Pons (tissue), 1 donor: ENCODE measurements at places on chromosomes 5 and 9.
A peak's percentile ranks its signal among the peaks of the same experiment; 100 is the strongest.

DNA sequence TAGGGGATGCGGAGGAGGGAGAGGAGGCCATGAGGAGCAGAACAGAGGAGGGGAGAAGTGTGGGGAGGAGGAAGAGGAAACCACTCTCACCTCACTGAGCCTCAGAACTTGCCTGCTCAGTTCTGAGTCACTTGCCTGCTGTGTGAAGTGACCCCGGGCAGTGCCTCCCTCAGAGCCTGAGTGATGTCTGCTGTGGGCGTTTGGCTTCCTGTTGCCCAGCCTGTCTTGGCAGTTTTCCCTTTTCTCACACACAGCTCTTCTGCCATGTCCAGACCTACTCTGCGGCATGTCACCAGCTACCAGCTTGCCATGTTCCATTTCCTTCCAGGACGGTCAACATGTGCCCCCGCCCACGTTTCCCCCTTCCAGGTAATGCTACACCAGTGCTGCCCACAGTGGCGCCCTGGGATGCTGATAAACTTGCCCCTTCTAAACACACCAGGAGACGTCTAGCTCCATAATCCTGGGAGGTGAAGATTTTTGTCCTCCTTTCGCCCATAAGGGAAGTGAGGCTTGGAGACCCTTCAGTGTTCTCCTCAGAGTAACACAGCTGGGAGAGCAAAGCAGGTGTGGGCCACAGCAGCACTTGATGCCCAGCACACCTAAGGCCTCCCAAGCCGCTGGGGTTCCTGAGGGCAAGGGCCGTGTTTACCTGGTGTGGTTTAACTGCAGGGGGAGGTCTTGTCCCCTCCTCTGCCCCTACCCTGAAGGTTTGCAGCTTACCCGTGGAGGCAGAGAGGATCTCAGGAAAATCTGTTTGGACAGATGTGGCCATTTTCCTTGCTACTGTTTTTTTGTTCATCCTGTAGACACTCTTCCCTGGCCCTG lies 63.8 kb upstream of the RNF130 start:
- peak; percentile 58 for DNase-seq

GRCh38 chr5:65776441-65777141 lies 54.6 kb downstream of the NLN start:
- DNase-seq: no peak

DNA sequence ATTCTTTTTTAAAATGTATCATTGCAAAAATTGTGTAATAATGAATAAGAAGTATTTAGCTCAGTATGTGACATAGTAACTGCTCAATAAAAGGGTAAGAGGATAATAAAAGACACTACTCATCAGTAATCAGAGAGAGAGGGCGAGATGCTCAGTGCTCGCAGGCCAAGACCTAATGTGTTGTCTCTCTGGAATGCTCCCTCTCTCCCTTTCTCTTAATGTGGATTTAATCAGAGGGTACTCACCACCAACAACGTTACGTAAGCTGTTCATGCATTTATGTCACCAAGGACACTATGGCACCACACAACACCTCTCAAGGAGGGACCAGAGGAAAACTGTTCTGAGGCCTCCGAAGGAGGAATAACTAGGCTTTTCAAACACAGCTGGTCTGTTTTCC lies 42.5 kb downstream of the WHRN start:
- no peak for DNase-seq

- no peak for DNase-seq
Measured at GRCh38 chr5:177314376-177315342, 3.0 kb upstream of the MXD3 start.

- peak; percentile 26 for DNase-seq
Measured at GRCh38 chr5:6576861-6577501, 55.9 kb downstream of the NSUN2 start.

DNA sequence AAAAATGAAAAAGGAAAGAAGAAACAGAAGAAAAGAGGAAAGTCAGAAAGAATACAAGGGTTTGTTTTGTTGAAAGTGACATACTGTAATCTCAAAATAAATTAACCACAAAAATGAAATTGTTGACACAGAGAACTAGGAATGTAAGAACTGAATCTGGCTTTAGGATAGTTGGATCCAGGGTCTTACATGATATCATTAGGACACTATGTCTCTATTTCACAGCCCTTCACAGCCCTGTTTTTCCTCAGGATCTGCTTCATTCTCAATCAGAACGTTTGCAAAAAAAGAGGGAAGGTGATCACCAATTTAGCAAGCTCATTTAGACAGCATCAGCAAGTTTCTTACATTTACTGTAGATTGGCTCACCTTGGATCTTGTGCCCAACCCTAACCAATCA lies 188.5 kb upstream of the NREP start:
- no peak for DNase-seq

DNA sequence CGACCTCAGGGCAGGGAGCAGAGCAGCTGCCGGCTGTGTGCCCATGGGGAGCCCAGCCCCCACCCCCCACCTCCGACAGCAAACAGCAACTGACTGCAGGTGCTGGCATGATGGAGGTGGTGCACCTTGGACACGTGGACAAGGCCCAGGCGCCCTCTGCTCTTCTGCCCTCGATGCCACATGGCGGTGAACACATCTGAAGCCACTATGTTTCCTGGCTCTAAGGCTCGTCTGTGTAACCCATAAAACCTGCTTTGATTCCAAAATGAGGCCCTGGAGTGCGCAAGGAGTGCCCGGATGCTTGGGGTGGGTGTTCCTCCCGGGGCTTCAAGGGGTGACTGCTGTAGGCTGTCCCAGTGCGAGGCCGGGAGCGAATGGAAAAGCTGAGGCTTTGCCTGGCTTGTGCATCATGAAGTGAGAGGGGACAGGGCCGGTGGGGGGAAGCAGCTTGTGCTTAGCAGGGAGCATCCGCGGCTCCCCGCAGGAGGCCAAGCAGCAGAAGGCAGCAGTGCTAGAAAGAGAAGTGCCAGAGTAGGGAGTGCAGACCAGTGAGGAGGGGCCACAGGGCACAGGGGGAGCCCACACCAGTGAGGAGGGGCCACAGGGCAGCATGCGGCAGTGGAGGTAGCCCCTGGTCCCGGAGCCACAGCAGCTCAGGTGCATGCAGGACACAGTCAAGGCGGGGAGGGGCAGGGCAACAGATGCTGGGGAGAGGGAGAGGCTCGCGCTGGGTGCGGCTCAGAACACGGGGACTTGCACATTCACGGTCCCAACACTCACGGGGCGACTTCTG lies 30.0 kb downstream of the NKD2 start:
- DNase-seq: no peak

DNA sequence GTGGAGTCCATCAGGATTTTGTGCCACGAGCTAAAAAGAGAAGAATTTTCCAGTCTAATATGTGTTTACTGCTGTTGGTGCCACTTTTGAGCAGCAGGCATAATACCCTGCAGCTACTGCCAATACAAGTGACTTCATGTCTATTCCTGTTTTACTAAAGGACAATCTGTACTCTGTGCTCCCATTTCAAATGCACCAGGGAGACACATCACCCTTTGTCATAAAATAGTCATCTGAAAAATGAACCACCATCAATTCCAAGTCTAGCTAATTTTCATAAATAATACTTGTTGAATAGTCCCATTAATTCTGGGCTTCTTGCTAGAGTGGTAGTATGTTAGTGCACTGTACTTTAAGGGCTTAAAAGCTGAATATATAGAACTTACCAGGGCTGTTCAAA lies 8.9 kb upstream of the PKD2L2 start:
- peak; percentile 96 for DNase-seq

DNA sequence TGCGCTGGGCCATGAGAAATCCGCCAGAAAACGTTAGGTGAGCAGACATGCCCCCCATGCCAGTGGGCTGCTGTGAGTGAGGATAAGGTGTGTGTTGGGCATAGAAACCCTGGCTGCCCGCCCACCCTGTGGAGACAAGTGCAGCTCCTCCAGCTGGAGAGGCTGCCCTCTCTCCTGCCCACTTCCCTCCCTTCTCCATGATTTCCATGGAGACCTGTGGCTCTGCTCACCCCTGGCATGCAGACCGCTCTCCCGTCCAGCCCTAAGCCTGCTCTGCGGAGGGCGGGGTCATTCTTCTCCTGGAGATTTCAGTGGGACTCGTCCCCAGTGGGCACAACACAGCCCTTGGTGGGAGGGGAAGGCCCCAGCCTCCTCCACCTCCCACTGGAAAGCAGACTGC lies 133.0 kb upstream of the FAM120A start:
- DNase-seq: no peak

GRCh38 chr9:117706421-117707116 lies 2.4 kb downstream of the TLR4 start:
- no peak for DNase-seq

DNA sequence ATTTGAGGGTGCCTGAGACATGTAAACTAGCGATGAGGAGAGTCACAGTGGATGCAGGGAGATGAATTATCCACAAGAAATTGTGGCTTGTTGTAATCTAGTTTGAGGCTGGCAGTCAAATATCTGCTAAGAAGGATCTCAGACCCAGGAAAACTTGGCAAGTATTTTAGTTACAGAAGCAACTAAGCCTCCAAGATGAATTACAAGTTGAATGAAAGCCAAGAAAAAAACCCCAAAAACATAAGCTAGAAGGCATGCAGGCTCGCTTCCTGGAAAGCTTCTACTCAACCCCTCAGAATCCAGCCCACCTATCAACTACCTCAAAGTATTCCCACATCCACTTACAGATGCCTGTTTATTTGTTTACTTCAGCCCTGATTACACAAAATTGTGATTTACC lies 696.9 kb downstream of the MAT2B start:
- DNase-seq: no peak

- DNase-seq: no peak
Measured at GRCh38 chr9:35842795-35843194, 13.8 kb downstream of the TMEM8B start.

DNA sequence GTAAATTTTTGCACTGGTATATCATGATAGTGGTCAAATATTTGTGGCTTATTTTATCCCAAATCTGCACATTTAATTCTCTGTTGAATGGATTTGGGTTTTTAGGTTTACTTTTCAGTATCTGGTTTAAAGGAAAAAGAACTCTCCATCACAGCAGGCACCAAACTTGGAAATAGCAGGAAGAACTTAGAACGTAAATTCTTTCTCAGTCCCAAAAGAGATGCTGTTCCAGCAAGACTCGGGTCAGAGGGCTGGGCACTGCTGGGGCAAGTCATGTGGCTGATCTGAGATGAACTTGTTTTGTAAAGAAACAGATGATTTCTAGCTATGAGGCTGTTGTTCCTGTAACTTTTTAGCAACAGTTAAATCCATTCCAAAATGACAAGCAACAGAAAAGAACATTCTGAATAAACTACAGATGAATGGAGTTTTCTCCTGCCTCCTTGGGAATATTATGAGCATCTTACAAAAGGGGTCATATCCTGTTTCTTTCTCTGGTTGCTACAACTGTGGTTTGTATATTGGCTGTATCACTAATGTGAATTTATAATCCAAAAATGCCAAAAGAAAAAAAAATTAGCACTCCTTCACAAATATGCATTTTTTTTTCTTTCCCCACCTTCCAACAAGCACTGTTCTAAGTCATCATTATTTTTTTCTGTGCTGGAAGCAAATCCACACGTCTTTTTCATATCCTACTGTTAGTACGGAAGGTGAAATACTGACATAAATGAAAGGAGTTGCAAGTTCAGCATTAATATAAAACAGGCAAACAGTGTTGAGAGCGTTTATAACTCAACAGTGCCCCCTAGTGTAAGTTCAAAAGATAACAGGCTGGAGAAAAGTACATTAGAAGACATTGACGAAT lies 31.1 kb downstream of the OR2K2 start:
- peak; percentile 92 for DNase-seq

GRCh38 chr5:163915481-163915961 lies 410.1 kb downstream of the MAT2B start:
- peak; percentile 36 for DNase-seq

DNA sequence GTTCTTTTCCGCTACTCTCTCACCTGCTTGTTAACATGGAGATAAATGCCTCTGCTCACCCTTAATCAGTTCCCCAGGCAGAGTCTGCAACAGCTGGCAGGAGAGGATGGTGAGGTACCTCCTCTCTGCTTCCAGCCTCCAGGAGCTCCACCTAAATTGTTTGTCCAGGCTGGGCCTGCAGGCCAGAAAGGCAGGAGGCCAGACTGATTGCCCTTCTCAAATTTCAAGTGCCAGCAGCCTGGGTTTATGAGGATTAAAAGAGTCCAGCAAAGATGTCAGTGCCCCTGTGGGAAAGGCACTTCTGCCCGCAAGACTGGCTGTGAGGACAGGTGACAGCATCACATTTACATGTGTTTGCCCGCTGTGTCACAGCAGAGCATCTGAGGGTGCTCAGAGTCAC lies 19.8 kb downstream of the CORO2A start:
- DNase-seq: no peak

- no peak for DNase-seq
Measured at GRCh38 chr5:78801413-78801812, 152.8 kb upstream of the LHFPL2 start.

- peak; percentile 63 for DNase-seq
Measured at GRCh38 chr5:92969191-92969780, 611.7 kb downstream of the NR2F1-AS1 start.

DNA sequence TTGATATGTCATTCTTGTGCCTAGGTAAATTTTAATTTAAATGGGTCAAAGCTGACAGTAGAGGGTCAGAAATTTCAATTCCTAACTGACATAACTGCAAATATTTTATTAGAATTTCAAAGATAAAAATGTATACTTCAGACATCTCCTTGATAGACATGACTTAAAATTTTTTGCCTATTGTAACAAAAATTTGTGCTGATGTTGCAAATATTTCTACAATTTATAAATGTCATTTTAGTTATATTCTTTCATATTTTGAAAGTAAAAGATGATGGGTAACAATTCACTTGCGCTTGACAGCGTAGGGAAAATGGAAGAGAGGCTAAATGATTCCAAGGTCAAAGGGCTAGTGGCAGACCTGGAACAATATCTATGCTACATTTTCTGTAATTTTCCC lies 220.3 kb upstream of the ST8SIA4 start:
- no peak for DNase-seq

- DNase-seq: no peak
Measured at GRCh38 chr9:112029921-112030444, 133.4 kb downstream of the UGCG start.

GRCh38 chr5:74042559-74042958 lies 416.6 kb downstream of the ARHGEF28 start:
- no peak for DNase-seq

DNA sequence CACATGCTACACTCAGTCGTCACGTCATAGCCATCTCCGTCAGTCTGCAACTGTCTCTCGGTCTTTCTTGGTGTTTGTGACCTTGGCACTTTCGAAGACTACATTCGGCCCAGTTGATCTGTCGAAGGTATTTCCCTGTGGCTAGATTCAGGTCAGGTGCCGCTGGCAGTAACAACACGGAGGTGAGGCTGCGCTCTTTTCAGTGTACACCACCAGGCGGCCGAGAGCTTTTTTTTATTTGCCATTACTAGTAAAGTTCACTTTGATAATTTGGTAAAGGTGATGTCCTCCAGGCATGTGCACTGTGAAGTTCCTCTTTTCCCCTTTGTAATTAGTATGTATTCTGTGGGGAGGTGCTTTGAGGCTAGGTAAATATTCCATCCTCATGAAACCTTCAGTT lies 49.7 kb downstream of the RNF130 start:
- no peak for DNase-seq

- DNase-seq: no peak
Measured at GRCh38 chr5:141149812-141150211, at the start of gene PCDHB6. PCDHB6 (plus strand) TSS chr5:141150057; CDS start chr5:141150258, 201 bp downstream.

GRCh38 chr9:98708933-98709911 lies at the start of gene GABBR2:
GABBR2 (minus strand) TSS chr9:98708935; CDS start chr9:98708737, 198 bp downstream.
- no peak for DNase-seq
